ENCODE measurements at places on chromosomes 11 and 22.
A peak's percentile ranks its signal among the peaks of the same experiment; 100 is the strongest.

- no peaks in the 10 kb centered on the region for H3K36me3 ChIP-seq
- peak overlapping the region; percentile 76 for H3K4me3 ChIP-seq
- H3K27me3 ChIP-seq = peaks cover 1% of the 10 kb centered on the region
- peak overlapping the region; percentile 93 for H3K27ac ChIP-seq
- DNase-seq = no peak
Observed at GRCh38 chr11:67420147-67420645, 4.7 kb downstream of the CARNS1 start.

DNA sequence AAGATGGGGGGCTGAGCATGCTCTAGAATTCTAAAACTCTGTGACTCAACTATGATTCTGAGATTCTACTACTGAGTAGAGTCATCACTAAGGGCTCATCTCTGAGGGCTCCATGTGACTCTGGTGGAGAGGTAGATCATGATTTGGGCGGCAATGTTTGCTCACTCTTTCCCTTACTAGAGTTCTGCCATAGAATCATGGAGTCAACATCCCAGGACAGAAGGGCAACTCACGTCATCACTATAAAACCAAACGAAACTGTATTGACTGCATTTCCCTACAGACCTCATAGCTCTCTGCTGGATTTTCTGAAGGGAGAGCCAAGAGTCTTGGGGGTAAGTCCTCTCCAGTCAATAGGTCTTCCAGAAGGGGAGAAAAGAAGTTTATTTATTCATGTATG, at the start of gene MS4A14:
MS4A14 (plus strand) TSS at position 78 of the 400 bp plus-strand sequence; CDS start at position 198, 120 bp downstream.
- H3K4me3 ChIP-seq = no peak within 1 kb of the TSS
- peak within 1 kb of the TSS; percentile 5 for H3K27ac ChIP-seq
- no peaks in the 10 kb centered on the region for H3K27me3 ChIP-seq

DNA sequence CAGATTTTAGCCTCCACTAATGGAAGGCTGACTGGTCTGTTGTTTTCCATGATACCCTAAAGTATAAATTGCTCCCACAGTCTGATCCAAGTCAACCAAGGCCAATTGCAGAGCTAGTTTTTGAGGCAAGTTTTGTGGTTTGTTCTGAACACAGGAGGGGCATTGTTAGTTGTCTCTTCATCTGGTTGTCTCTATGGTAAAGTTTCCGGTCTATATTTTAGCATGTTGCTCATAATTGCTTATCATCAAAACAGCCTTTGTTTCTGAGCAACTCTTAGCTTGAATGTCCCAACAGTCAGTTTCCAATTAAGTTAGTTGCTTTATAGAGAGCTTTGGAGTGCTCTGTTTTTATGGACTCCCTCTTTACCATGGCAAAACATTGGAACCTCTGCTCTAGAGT, 217.6 kb upstream of the CARD18 start:
- H3K36me3 ChIP-seq = no peaks in the 10 kb centered on the region
- no peak overlapping the region for H3K4me3 ChIP-seq
- no peaks in the 10 kb centered on the region for H3K4me1 ChIP-seq
- no peak overlapping the region for H3K27ac ChIP-seq

DNA sequence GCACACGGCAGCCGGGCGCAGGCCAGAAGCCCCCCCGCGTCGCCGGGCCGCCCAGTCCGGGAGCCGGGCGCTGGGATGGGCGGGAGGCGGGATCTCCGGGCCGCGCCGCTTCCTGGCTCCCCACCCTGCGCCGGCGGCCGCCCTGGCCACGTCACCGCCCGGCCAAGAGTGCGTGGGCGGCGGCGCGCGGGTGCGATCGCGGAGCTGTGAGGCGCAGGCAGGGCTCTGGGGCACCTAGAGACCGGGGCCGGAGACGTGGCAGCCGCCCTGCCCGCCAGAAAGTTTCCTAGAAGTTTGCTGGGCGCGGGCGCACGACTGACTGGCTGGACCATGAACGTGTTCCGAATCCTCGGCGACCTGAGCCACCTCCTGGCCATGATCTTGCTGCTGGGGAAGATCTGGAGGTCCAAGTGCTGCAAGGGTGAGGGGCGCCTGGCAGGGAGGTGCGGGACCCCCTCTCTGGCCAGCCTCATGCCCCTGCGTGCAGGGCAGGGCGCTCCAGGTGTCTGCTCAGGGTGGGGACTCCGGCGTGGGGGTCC, at the start of gene KDELR3:
KDELR3 (plus strand) TSS at position 193 of the 539 bp plus-strand sequence; CDS start at position 331, 138 bp downstream.
- no peaks in the 10 kb centered on the region for H3K36me3 ChIP-seq
- DNase-seq = no peak
- peak within 1 kb of the TSS; percentile 63 for H3K4me3 ChIP-seq
- peak within 1 kb of the TSS; percentile 60 for H3K27ac ChIP-seq
- H3K4me1 ChIP-seq = peaks cover 18% of the 10 kb centered on the region
- H3K27me3 ChIP-seq = no peaks in the 10 kb centered on the region
